ENCODE measurements at places on chromosomes 4 and X. TPM values are rescaled to one million over a fixed set of nuclear protein-coding genes. Genes with fewer than 3 reads are reported as not detected.

The MAD2L1 gene
- 0.17 TPM for total RNA-seq

- no peak for DNase-seq
- peaks cover 2% of the 10 kb centered on the region for H3K4me1 ChIP-seq
- no peaks in the 10 kb centered on the region for H3K36me3 ChIP-seq
- no peak overlapping the region for H3K27ac ChIP-seq
These were observed 832 bp downstream of the EGFL6 start for GRCh38 chrX:13570261-13570605.

DNA sequence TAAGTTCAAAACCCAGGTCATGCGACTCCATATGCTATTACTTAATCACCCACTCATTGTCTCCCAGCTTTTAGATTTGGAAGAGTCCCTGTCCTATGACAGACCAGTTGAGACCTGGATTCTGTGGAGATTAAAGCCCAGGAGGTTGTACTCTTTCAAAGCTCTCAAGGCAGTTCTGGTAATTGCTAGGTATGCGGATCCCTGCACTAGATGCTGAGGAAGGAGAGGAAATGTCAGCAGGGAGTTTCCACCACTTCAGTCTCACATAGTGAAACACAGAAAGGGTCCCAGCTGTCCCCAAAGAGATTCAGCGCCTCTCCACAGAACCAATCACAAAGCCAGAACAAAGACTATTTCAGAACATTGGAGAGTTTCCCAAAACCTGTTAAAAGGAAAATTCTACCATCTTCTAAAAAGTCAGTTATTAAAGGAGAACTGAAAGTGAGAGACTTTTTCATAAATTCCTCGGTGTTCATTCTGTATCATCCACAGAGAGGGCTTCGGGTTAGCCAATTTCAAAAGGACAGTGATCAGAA, 53.4 kb downstream of the IRF2 start:
- no peak overlapping the region for H3K27ac ChIP-seq
- no peaks in the 10 kb centered on the region for H3K27me3 ChIP-seq
- no peak overlapping the region for H3K4me3 ChIP-seq

- no peak for DNase-seq
- no peaks in the 10 kb centered on the region for H3K27me3 ChIP-seq
- no peak overlapping the region for H3K27ac ChIP-seq
- H3K4me3 ChIP-seq, result no peak overlapping the region
- H3K4me1 ChIP-seq, result no peaks in the 10 kb centered on the region
- H3K36me3 ChIP-seq, result no peaks in the 10 kb centered on the region
These were observed 148.8 kb downstream of the PJA1 start for GRCh38 chrX:69016293-69016941.
